ENCODE measurements at places on chromosomes 1 and 21.

- DNase-seq, result no peak
Measured at GRCh38 chr1:28290851-28291250, 31.5 kb downstream of the SESN2 start.

GRCh38 chr1:242579528-242580235, 55.2 kb upstream of the PLD5 start:
- no peak for DNase-seq

DNA sequence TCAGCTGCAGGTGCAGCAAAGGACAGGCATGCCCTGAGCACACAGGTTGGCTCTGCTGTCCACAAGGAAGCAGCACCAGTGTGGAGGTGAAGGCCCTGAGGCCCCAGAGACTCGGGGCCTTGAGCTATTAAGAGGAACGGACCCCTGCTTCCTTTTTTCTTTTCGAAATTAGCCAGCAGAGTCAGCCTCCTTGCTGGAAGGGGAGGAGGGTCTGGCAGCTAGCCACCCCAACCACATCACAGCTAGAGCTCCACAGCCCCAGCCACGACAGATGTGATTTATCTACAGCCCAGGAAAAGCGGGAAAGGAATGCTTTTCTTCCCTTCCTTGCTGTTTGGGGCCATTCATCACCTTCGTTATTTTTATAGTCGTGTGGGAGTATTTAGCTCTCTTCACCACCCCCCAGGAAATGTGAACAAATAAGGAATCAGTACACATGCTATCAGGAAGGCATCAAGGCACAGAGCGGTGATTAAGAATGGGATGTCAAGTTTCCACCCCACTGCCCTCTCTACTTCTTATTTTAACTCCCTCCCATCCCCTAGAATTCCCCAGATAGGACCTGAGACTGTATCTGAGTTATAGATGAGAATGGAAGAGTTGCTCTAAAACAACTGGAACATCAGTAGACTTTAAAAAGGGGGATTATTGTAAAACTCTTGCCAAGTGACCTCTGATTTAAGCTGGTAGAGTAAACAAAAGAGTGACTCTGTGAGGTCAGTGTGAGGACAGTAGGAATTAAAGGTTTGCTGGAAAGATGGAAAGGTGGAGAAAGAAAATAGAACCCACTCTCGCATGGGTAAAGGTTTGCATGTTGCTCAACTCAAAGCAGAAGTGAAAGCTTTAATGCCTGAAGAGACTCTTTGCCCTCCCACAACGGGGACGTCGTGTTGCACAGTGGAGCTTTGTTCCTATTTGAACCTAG, 224.7 kb upstream of the GJB5 start:
- DNase-seq, result no peak

- DNase-seq, result no peak
Measured at GRCh38 chr1:177558372-177558771, 387.6 kb downstream of the BRINP2 start.

DNA sequence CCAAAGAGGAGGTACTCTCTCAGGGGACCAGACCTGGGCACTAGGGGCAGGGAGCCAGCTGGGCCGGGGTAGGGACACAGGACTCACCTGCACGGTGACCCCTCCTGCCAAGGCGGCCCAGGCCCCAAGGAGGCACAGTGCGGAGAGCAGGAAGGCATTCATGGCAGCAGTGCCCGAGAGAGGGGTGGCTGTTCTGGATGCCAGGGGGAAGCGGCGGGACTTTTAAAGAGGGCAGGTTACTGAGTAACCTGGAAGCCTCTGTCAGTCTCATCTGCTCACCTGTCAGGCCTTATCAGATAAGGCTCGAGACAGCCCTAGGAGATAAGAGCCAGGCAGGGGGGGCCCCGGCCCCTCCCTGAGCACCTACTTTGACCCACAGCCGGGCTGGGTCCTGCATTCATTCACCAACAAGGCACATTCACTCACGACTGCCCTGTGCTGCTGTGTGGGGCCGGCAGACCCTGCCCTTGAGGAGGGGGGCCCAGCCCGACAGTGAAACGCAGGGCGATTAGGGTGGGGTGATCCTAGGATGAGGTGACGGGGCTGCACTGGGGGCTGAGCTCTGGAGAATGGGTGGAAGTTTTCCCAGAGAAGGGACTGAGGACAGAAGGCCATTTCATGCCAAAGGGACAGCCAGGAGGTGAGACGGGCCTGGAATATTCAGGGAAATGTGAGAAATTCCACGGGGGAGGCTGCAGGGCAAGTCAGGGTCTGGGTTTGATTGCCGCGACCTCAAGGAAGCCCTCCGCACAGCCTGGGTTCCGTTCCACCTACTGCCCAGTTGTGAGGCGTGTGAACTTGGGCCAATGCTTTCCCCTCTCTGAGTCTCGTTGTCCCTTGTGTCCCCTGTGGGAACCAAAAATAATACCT, at the start of gene GUCA2A:
GUCA2A (minus strand) TSS at position 195 of the 870 bp plus-strand sequence; CDS start at position 162, 33 bp downstream.
- no peak for DNase-seq

GRCh38 chr1:183514235-183514634, 41.9 kb downstream of the SMG7 start:
- no peak for DNase-seq

- no peak for DNase-seq
Measured at GRCh38 chr1:46411010-46411405, 16.9 kb downstream of the FAAH start.

Data from type B pancreatic cell (in vitro differentiated cells).